T-helper 2 cell treated with Interferon-gamma antibody and Interleukin-4, amounts not matched to agents 100 ng/mL and 5 ng/mL, for 36 hours (primary cell): ENCODE measurements at places on chromosomes 13 and 19. TPM values are rescaled to one million over a fixed set of nuclear protein-coding genes. Genes with fewer than 3 reads are reported as not detected.

MBD3L2 gene
- total RNA-seq, result not detected in 2 replicates

CPAMD8 gene
- 1.3 and 1.6 TPM in 2 replicates for total RNA-seq

FXYD7 gene
- total RNA-seq, result 0.70 and 1.9 TPM in 2 replicates

STX10 gene
- total RNA-seq, result 56.2 and 56.6 TPM in 2 replicates

PSG7 gene
- not detected in 2 replicates for total RNA-seq

ZSCAN22 gene
- total RNA-seq, result 3.6 and 4.3 TPM in 2 replicates
